ENCODE measurements at places on chromosomes 4 and X.

- peaks cover 11% of the 10 kb centered on the region for H3K4me1 ChIP-seq
- no peak overlapping the region for H3K4me3 ChIP-seq
- no peaks in the 10 kb centered on the region for H3K36me3 ChIP-seq
- no peaks in the 10 kb centered on the region for H3K27me3 ChIP-seq
Measured at GRCh38 chr4:152054731-152055130, 293.9 kb upstream of the GATB start.

GRCh38 chr4:96183611-96184010 lies 343.7 kb downstream of the PDHA2 start:
- H3K27me3 ChIP-seq, result no peaks in the 10 kb centered on the region
- no peak for DNase-seq
- H3K27ac ChIP-seq, result no peak overlapping the region

DNA sequence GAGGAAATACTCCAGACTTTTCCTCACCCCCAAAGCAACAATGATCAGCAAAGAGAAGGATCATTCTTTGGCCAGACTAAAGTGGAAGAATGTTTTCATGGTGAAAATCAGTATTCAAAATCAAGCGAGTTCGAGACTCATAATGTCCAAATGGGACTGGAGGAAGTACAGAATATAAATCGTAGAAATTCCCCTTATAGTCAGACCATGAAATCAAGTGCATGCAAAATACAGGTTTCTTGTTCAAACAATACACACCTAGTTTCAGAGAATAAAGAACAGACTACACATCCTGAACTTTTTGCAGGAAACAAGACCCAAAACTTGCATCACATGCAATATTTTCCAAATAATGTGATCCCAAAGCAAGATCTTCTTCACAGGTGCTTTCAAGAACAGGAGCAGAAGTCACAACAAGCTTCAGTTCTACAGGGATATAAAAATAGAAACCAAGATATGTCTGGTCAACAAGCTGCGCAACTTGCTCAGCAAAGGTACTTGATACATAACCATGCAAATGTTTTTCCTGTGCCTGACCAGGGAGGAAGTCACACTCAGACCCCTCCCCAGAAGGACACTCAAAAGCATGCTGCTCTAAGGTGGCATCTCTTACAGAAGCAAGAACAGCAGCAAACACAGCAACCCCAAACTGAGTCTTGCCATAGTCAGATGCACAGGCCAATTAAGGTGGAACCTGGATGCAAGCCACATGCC lies 89.7 kb downstream of the TET2 start:
- no peak overlapping the region for H3K27ac ChIP-seq
- H3K4me1 ChIP-seq, result no peaks in the 10 kb centered on the region
- H3K36me3 ChIP-seq, result peaks cover 35% of the 10 kb centered on the region
- no peak for DNase-seq
- H3K4me3 ChIP-seq, result no peak overlapping the region

DNA sequence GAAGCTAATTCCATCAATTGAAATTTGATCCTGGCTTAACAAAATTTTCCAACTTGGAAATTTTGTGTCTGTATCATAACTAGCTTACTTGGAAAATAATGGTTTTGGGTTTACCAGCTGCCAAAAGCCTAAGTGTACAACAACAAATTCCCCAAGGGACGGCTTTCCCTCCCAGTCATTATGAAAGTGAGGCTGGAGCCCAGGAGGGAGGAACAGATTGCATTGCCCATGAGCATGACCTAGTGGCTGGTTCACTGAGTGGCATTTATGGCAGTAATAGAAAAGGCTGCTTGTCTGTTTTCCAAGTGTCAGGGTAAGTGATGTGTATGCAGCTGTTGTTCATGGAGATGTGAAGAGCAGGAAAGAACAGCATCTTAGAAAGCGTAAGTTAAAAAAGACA lies 70.8 kb upstream of the HHIP start:
- no peak overlapping the region for H3K27ac ChIP-seq
- no peaks in the 10 kb centered on the region for H3K27me3 ChIP-seq
- H3K36me3 ChIP-seq, result no peaks in the 10 kb centered on the region

DNA sequence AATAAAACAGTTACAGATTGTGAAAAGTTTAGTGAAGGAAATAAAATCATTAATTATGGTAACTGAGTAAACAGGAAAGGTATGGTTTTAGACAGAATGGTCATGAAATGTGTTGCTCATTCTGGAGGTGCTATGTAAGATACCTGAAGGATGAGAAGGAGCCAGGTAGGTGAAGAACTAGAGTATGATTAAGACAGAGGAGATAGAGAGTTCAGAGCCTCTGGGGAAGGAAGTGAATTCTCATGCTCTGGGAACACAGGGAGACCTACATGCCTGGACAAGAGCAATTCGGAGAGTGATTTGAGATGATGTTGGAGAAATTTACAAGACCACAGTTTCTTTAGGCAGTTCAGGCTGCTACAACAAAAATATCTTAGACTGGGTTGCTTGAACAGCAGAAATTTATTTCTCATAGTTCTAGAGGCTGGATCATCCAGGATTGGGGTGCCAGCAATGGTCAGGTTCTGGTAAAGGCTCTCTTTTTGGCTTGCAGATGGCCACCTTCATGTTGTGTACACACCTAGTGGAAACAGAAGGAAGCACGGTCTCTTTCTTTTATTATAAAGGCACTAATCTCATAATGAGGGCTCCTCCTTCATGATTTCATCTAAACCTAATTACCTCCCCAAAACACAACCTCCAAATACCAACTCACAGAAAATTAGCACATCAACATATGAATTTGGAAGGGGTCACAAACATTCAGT lies 1416.1 kb downstream of the PCDH7 start:
- no peaks in the 10 kb centered on the region for H3K27me3 ChIP-seq
- no peaks in the 10 kb centered on the region for H3K4me1 ChIP-seq
- DNase-seq, result no peak
- H3K36me3 ChIP-seq, result no peaks in the 10 kb centered on the region

DNA sequence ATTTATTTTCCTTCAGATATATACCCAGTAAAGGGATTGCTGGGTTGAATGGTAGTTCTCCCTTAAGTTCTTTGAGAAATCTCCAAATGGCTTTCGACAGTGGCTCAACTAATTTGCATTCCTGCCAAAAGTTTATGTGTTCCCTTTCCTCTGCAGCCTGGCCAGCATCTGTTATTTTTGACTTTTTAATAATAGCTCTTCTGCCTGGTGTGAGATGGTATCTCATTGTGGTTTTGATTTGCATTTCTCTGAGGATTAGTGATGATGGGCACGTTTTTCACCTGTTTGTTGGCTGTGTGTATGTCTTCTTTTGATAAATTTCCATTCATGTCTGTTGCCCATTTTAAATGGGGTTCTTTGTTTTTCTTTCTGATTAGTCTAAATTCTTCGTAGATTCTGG lies 375.2 kb downstream of the UBE2NL start:
- no peak overlapping the region for H3K27ac ChIP-seq
- no peak overlapping the region for H3K4me3 ChIP-seq
- H3K4me1 ChIP-seq, result no peaks in the 10 kb centered on the region
- H3K27me3 ChIP-seq, result no peaks in the 10 kb centered on the region
- DNase-seq, result no peak

- DNase-seq, result no peak
- no peak overlapping the region for H3K4me3 ChIP-seq
- H3K27me3 ChIP-seq, result no peaks in the 10 kb centered on the region
- H3K4me1 ChIP-seq, result no peaks in the 10 kb centered on the region
- H3K36me3 ChIP-seq, result no peaks in the 10 kb centered on the region
- H3K27ac ChIP-seq, result no peak overlapping the region
Measured at GRCh38 chr4:52142816-52143215, 91.7 kb downstream of the SPATA18 start.

GRCh38 chr4:161285461-161285860 lies 878.3 kb downstream of the FSTL5 start:
- no peak overlapping the region for H3K4me3 ChIP-seq
- DNase-seq, result no peak
- no peak overlapping the region for H3K27ac ChIP-seq
- H3K36me3 ChIP-seq, result no peaks in the 10 kb centered on the region

DNA sequence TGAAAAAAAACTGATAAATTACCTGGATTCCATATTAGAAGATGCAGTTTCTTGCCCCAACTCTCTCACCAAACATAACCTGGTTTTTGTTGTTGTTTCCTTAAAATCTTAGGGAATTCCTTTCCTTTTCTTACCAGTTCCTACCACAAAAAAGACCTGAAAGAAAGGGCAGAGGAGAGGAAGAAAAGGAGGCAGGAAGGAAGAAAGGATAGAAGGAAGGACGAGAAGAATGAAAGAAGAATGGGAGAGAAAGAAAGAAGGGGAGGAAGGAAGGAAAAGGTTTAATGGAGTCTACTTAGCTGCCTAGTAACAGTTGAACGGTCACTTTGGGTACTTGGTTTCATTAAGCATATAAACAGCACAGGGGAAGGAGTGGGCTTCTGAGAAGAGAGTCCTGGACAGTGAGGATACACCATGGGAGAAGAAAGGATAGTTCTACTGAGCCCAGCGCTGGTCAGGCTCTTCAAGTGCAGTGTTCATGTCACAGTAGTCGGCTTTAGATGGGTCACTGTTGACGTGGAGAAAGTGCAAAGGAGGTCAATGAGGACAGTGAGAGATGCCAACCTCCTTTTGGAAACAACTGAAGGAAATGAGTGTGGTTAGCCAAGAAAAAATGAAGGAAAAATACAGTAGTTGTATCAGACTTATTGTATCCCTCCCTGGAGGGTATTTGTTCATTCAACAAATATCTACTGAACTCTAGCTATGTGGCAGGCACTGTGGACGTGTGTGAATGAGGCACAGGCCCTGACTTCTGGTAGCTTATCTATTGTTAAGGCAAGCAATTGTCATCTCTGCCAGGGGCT lies 1.1 kb upstream of the CHIC2 start:
- DNase-seq, result no peak
- no peaks in the 10 kb centered on the region for H3K36me3 ChIP-seq
- peaks cover 29% of the 10 kb centered on the region for H3K4me1 ChIP-seq
- H3K4me3 ChIP-seq, result peak overlapping the region; percentile 77
- H3K27me3 ChIP-seq, result no peaks in the 10 kb centered on the region
- peak overlapping the region; percentile 91 for H3K27ac ChIP-seq

DNA sequence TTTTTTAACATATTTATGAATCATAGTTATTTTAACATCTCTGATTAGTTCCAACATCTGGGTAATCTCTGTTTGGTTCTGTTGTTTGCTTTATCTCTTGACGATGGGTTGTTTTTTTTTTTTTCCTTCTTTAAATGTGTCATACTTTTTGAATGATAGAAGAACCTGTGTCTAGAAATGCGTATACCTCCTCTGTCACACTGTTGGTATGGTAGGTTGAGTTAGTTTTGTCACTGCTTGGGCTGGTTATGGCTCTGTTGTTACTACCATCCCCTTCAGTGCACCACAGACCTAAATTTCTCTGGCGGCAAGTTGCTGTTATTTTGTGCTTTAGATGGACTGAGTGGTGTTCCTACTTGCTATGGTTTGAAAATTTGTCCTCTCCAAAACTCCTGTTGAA lies 16.8 kb downstream of the STIM2 start:
- no peaks in the 10 kb centered on the region for H3K36me3 ChIP-seq
- H3K4me3 ChIP-seq, result no peak overlapping the region
- peak overlapping the region; percentile 62 for H3K27ac ChIP-seq

- no peak overlapping the region for H3K4me3 ChIP-seq
- no peaks in the 10 kb centered on the region for H3K27me3 ChIP-seq
- H3K27ac ChIP-seq, result no peak overlapping the region
- H3K4me1 ChIP-seq, result no peaks in the 10 kb centered on the region
- DNase-seq, result no peak
- no peaks in the 10 kb centered on the region for H3K36me3 ChIP-seq
Measured at GRCh38 chr4:1493540-1494287, 87.5 kb upstream of the NKX1-1 start.

GRCh38 chrX:40009462-40009851 lies 88.3 kb downstream of the BCOR start:
- H3K27ac ChIP-seq, result no peak overlapping the region
- DNase-seq, result no peak
- H3K4me3 ChIP-seq, result no peak overlapping the region
- H3K4me1 ChIP-seq, result no peaks in the 10 kb centered on the region
- H3K36me3 ChIP-seq, result no peaks in the 10 kb centered on the region

- no peaks in the 10 kb centered on the region for H3K27me3 ChIP-seq
- H3K4me3 ChIP-seq, result peak within 1 kb of the TSS; percentile 35
- H3K4me1 ChIP-seq, result peaks cover 4% of the 10 kb centered on the region
- no peak within 1 kb of the TSS for H3K27ac ChIP-seq
- H3K36me3 ChIP-seq, result no peaks in the 10 kb centered on the region
Measured at GRCh38 chrX:47619486-47620302, at the start of gene SYN1. Gene SYN1, minus strand, starts transcription at chrX:47619857. Its CDS starts 129 bp downstream, at chrX:47619728.

DNA sequence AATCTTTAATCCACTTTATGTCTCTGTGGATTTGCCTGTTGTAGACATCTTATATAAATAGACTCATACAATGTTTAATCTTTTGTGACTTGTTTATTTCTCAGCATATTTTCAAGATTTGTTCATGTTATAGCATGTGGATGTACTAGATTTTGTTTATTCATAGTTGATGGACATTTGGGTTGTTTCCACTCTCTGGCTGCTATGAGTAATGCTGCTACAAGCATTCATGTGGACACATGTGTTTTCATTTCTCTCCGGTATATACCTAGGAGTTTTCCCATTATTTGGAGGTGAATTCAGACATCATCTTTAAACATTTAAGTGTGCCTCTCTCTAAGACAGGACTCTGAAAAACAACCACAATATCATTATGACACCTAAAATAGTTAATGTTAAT lies 2.3 kb downstream of the IKBKG start:
- H3K27me3 ChIP-seq, result no peaks in the 10 kb centered on the region
- H3K4me3 ChIP-seq, result no peak overlapping the region

DNA sequence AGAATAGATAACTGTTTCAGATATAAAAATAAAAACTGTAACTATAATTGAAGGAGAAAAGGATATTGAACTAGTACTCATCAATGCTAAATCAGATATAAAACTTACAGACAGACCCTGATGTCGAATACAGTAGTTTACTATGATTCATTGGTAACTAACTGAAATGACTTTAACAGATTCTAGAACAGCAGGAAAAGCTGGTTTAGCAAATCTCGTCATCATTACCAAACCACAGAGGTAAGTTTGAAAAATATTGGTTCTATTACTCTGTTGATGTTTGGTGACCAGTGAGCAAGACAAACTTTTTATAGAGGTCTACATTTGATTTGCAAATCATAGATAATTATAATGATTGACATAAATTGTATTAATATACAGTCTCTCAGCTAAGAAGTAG lies 551.4 kb upstream of the ADGRL3 start:
- H3K27ac ChIP-seq, result no peak overlapping the region
- DNase-seq, result no peak
- H3K4me1 ChIP-seq, result no peaks in the 10 kb centered on the region
- no peaks in the 10 kb centered on the region for H3K27me3 ChIP-seq

DNA sequence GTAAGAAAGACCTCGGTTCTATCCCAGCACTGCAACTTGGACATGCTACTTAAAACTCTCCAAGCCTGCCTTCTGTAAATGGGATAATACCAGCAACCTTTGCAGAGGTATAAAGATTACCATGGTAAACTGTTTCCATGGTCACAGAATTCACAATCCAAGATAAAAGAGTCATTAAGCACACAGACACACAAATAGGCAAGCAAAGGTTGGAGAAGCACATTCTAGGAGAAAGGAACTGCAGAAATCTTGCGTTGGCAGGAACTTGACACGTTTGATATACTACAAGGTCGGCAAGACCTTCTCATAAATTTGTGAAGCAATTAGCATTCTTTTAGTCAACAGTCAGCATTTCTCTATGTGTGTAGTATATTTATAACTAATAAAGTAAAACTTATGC lies 12.3 kb upstream of the CHRNA9 start:
- no peaks in the 10 kb centered on the region for H3K36me3 ChIP-seq
- no peak overlapping the region for H3K4me3 ChIP-seq
- H3K27me3 ChIP-seq, result no peaks in the 10 kb centered on the region
- DNase-seq, result no peak
- H3K27ac ChIP-seq, result no peak overlapping the region

- no peak overlapping the region for H3K27ac ChIP-seq
- H3K36me3 ChIP-seq, result no peaks in the 10 kb centered on the region
- H3K4me3 ChIP-seq, result no peak overlapping the region
- DNase-seq, result no peak
- H3K4me1 ChIP-seq, result no peaks in the 10 kb centered on the region
Measured at GRCh38 chr4:92215476-92215875, 88.3 kb upstream of the GRID2 start.
